KBM-7 (cell line): ENCODE measurements at places on chromosomes 16 and 17.

DNA sequence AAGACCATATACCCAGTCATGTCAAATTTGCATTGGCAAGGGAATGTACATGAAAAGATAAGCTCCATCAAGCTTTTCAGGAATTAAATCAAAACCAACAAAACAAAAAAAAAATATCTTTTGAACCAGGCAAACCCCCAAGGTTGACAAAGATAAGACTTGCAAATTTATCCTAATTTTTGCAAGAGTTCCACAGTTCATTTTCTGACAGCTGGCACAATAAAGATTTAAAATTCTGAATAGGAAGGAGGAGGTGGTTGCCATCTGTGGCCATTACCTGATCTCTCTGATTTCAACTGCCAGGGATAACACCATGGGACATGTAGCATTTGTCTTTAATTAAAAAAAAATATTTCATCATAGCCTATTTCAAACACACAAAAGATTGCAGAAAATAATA is 135.9 kb upstream of the SHISA6 start:
- DNase-seq, result no peak

DNA sequence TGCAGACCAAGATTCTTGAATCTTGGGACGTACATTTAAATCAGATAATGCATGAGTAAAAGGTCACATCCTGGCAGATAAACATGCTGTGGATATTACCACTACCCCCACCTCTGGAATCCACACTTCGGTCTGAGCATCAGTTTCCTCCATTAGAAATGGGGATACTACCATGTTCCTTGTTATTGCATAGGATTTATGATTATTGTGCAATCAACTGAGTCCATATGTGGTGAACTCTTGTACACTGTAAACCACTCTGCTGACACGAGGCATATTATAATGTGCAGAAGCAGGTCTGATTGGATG is 108.7 kb downstream of the VAT1L start:
- no peak for DNase-seq

DNA sequence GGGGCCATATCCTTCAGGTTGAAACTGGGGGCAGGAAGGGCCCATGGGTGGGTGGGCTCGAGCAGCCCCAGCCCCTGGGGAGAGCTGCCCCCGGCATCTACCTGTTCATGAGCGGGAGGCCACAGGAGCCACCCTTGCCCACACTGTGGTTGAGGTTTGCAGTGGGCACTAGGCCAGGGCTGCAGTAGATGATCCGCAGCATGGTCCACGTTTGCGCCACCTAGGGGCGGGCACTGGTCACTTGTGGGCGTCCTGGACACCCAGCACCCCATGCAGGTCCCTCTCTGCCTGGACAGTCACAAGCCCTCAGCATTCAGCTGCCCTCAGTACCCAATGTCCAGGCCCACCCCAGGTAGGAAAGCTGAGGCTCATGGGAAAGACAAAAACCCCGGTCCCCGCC is 1.8 kb upstream of the JMJD8 start:
- DNase-seq, result no peak

- no peak for DNase-seq
Measured at GRCh38 chr16:86457501-86458148, 52.7 kb upstream of the FOXF1 start.

DNA sequence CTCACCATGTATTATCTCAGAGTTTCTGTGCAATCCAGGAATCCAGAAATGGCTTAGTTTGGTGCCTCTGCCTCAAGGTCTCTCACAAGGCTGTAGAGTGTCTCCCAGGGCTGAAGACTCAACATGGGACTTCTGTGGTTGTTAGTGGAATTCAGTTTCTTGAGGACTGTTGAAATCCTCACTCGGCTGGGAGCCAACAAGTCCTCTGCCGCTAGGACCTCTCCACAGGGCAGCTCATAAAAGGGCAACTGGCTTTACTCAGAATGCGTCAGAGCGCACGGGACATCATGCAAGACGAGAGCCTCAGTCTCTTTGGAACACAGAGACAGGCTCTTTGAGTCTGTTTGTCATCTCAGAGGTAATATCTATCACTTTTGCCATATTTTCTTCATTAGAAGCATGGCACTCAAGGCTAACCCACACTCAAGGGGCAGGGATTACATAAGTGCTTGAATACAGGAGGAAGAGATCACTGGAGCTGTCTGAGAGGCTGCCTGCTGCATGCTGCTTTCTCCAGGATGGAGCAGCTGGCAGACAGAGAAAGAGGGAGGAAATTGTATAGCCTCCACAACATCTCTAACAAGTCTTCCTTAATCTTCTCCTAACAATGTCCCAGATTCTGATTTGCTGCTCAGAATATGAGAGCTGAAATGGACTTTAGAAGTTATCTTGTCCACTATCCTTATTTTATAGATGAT is 97.5 kb upstream of the ASIC2 start:
- no peak for DNase-seq

GRCh38 chr16:55100100-55100499 is 169.4 kb downstream of the IRX5 start:
- no peak for DNase-seq

DNA sequence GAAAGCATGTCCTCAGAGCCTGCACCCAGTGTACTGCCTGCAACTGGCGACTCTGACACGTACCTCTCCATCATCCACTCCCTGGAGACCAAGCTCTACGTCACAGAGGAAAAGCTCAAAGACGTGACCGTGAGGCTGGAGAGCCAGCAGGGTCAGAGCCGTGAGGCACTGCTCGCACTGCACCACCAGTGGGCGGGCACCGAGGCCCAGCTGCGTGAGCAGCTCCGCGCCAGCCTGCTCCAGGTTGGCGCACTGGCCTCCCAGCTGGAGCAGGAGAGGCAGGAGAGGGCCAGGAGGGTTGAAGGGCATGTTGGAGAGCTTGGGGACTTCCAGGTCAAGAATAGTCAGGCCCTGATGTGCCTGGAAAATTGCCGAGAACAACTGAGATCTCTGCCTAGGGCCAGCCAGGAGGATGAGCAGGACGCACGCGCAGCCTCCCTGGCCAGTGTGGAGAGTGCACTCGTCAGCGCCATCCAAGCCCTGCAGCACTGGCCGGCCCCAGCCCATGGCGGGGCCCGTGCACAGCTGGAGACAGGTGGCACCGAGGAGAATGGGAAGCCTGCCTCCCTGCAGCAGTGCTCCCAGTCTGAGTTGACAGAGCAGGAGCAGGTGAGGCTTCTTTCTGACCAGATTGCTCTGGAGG is 40.3 kb downstream of the PLD6 start:
- DNase-seq, result no peak

DNA sequence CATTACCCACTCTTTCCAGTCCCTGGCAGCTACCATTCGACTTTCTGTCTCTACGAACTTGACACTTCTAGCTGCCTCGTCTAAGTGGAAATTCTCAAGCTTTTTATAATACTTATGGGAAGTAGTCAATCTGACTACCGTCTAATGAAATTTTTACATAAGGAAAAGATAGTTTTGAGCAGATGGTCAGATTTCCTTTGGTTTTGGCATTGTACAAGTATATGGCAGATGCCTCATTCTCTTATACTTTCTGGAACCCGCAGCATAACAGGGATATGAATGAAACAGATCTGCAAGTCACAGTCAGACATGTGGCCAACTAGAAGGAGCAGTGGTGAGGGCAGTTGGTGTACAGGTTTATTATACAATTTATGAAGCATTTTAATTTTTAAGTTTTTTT is 146.0 kb downstream of the PITPNC1 start:
- no peak for DNase-seq

DNA sequence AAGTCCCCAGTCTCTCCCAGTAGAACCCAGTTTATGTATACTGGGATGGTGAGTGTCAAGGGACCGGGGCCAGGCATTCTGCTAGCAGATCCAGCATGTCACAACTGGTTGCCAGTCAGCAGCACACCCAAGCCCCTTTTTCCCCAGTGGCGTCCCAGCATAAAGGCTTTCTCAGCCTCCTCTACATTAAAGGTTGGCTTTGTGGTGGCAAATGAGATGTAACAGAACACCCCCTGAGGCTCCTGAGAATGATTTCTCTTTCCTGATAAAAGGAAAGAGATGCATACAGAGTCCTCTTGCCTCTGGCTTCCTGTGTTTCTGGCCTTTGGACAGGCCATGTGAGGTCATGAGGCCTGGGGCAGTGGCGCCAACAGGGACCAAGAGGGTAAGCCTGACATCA is 27.9 kb downstream of the IRX6 start:
- DNase-seq, result no peak

GRCh38 chr17:1783834-1784611 is 22.2 kb downstream of the SERPINF1 start:
- peak; percentile 55 for DNase-seq

GRCh38 chr16:81817296-81817695 is 38.2 kb downstream of the PLCG2 start:
- no peak for DNase-seq

DNA sequence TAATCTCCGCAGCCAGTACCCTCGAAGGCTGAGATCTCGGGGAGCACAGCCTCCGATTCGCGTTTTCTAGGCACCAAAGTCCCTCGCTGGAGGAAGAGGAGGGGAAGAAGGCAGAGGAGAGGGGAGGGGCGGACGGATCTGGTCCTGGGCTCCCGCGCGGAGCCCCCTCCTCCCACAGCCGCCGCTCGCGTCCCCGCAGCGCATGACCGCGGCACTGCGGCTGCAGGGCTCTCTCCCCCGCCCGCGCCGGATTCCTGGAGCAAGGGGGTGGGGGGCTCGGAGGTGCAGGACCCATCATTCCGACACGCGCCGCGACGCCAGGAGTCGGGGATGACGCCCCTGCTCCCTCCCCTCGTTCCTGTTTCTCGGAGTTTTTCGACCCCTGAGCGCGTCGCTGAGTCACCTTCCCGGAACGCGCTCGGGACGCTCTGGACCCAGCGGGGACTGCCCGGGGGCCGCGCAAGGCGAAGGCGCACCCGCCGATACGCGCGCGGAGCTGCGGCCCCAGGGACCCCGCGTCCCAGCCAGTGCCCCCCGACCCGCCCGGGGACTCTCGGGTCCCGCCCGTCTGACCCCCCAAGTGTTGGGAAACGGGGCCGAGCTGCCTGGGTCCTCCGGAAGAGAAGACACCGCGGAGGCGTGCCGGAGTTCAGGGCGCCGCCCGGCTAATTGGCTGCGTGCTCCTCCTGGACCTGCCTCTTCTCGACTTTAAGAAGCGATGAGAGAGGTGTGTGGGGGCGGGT is 1.4 kb upstream of the SPHK1 start:
- DNase-seq, result peak; percentile 49

- no peak for DNase-seq
Measured at GRCh38 chr17:78267253-78268073, 36.0 kb downstream of the TMEM235 start.

DNA sequence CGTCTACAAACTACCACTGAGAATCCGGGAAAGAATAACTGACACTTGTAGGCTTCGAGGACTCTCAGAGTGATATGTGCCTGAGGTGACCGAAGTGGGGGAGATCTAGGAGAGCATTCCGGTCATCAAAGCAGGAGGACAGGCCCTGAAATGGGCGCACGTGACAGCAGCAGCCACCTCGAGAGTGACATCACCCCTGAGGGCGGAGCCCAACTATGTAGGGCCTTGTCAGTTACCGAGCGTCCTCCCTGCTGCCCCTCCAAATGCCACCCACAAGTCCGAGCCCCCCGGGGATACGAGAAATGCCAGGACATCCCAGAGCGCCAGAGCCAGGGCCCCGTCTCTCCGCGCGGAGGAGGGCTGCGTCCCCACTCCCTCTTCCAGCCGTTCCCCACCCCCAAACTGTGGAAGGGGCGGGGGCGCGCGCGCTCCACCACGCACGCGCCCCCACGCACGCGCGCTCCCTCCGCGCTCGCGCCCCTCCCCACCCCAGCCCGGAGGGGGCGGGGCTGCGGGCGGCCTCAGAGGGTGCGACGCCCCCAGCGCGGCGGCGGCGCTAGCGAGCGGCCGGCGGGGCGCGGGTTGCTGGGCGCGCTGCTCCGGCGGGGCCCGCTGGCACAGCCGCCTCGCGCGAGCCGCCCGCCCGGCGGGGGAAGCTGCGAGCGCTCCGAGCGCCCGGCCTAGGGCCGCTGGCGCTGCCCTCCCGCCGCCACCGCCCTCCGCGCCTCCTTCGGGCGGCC is at the start of gene TANC2:
Gene TANC2 (plus strand): TSS at position 550 of the 740 bp plus-strand sequence. CDS start 43,325 bp downstream, outside the sequence.
- peak; percentile 84 for DNase-seq

DNA sequence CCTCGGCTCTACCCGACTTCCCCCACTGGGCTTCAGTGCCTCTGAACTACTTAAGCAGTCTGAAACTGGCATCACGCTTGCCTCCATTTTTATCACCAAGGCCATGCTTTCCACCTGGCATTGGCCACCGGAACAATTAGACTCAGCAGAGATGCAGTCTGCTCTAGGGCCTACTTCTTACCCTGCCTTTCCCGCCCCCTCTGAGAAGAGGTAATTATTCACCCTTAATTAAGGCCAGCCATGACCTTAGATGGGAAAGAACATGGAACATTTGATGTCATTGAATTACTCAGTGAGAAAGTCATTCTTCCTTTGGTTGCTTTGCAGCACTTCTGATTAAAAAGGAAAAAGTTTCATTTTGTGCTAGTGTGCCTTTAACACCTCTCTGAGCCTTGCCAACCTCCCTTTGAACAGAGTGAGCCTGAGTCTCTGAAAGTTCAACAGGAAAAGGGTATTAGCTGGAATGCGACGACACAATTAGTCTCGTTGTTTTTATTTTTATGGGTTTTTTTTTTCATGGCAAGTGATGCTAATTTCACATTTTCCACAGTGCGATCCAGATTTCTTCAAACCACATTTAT is 60.9 kb upstream of the TNRC6A start:
- no peak for DNase-seq

DNA sequence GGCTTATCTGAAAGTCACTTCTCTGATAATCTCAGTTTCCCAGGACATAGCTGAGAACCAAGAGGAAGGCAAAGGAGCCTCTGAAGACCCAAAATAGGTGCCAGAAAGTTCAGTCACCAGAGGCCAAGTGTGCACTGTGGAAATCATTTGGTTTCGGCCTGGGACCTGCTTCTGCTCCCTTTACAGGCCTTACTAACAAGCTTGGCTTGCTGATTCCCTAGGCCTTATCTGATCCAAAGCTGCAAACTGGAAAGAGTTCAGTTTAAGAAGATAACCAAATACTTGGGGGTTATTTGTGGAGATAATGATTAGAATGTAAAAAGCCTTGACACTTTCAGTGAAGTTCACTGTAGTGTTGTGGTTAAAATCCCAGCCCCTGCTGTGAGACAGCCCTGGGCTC is 17.0 kb downstream of the ITGA3 start:
- DNase-seq, result no peak

GRCh38 chr17:12485361-12485906 is 180.3 kb upstream of the MYOCD start:
- DNase-seq, result no peak

GRCh38 chr17:80216473-80217456 is 3.4 kb downstream of the SGSH start:
- no peak for DNase-seq

DNA sequence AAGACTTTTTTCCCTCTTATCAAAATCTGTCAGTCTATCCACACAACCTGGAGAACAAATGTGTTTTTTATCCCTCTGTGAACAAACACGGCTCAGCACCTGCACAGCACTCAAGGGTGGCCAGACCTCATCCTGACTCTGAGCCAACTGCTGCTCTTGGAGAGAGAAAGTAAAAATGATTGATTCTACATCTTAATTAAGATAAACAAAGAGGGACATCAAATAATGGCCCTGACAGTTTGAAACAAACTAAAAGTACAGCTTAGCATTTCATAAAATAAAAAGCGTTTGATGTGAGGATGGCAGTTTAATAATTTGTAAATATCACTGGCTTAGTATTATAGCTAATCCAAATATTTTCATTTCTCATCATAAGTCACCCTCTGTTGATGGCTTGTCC is 106.2 kb downstream of the SNX11 start:
- DNase-seq, result no peak
